HFFc6 (cell line): ENCODE measurements at places on chromosomes 5 and 9. TPM values are rescaled to one million over a fixed set of nuclear protein-coding genes. Genes with fewer than 3 reads are reported as not detected.
A peak's percentile ranks its signal among the peaks of the same experiment; 100 is the strongest.

Gene GRIA1
- total RNA-seq, result 0.14 and 0.29 TPM in 2 replicates

Gene TENT4A
- total RNA-seq, result 16.8 to 21.6 TPM (median 19.9 TPM) in 3 replicates

Gene PTPN3
- not detected in 3 replicates for total RNA-seq

Gene BARX1
- not detected in 3 replicates for total RNA-seq

Gene ANKS6
- 12.3 and 15.2 TPM in 2 replicates for total RNA-seq

Gene ACOT12
- total RNA-seq, result not detected in 3 replicates

Gene PAIP2
- 56.4 and 59.6 TPM in 2 replicates for total RNA-seq

Gene ENTREP1
- not detected in 3 replicates for total RNA-seq

Gene NUTM2G
- total RNA-seq, result not detected in 3 replicates

Gene RABL6
- total RNA-seq, result 75.1 to 87.7 TPM (median 83.0 TPM) in 3 replicates

Gene CCL27
- 0.32 TPM in 1 of 3 replicates, not detected in the others for total RNA-seq

Gene CCDC187
- total RNA-seq, result not detected in 3 replicates

Gene GRM6
- total RNA-seq, result not detected in 3 replicates

DNA sequence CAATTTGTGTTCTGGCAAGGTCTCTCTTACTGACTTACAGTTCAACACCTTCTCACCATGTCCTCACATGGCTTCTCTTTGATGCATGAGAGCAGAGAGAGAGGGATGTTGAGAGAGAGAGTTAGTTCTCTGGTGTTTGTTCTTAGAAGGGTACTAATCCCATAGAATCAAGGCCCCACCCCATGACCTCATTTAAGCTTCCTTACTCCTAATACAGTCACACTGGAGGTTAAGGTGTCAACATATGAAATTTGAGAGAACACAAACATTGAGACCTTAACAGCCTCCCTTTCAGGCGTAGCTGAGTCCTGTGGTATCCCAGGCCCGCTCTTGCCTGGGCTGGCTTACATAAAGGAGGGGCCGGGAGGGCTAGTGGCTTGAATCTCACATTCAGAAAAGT, 10.6 kb upstream of the SEMA6A start:
- H3K36me3 ChIP-seq, result no peaks in the 10 kb centered on the region
- H3K27ac ChIP-seq, result no peak overlapping the region
- H3K4me1 ChIP-seq, result no peaks in the 10 kb centered on the region
- DNase-seq, result no peak

- H3K4me3 ChIP-seq, result no peak overlapping the region
- H3K27me3 ChIP-seq, result peaks cover 2% of the 10 kb centered on the region
- H3K4me1 ChIP-seq, result peaks cover 85% of the 10 kb centered on the region
- peak overlapping the region; percentile 92; the same call in 1 of the 2 replicates for H3K27ac ChIP-seq
- H3K36me3 ChIP-seq, result peaks cover 10% of the 10 kb centered on the region; the same call in 1 of the 2 replicates
Observed at GRCh38 chr9:131675437-131676022, 64.3 kb downstream of the RAPGEF1 start.

DNA sequence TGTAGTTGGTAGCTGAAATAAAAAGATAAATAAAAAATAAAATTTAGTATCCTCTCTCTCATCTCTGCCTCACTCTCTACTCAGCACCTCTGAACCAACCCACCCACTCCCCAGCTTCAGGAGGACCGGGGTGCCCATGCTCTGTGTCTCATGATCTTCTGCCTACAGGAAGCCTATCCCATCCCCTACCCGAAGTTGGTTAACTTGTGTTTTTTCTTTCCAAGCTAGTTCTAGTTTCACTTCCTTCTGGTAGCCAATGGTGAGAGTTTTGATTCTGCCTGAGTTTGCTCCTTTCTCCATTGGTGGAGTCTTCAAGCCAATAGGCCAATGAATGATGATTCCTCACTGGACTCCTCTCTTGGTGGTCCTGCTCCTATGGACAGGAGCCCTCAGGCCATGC, 32.1 kb downstream of the SNX24 start:
- peaks cover 1% of the 10 kb centered on the region; the same call in 1 of the 2 replicates for H3K27me3 ChIP-seq
- H3K27ac ChIP-seq, result no peak overlapping the region
- DNase-seq, result no peak
- no peak overlapping the region for H3K4me3 ChIP-seq
- peaks cover 22% of the 10 kb centered on the region for H3K4me1 ChIP-seq
- H3K36me3 ChIP-seq, result peaks cover 7% of the 10 kb centered on the region; the same call in 1 of the 2 replicates

- no peak overlapping the region for H3K4me3 ChIP-seq
- H3K27ac ChIP-seq, result no peak overlapping the region
- H3K4me1 ChIP-seq, result no peaks in the 10 kb centered on the region
- H3K36me3 ChIP-seq, result no peaks in the 10 kb centered on the region
- no peak for DNase-seq
Observed at GRCh38 chr5:52013523-52013922, 630.3 kb downstream of the ISL1 start.

DNA sequence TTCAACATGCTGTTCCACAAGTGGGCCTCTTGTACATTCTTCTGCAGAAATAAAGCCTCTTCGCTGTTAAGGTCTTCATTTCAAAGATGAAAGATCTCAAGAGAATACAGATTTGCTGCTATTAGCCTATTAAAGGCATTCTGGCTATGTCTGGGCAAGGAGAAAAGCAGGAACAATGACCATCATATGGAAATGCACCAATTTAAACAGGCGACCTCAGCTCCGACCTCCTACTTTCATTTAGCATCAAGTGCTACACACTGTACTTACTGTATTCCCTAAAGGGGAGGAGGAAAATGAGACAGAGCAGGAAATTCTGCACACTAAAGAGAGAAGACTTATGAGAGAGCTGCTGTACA, 64.8 kb downstream of the HABP4 start:
- no peaks in the 10 kb centered on the region; the same call in 1 of the 2 replicates for H3K27me3 ChIP-seq
- H3K4me1 ChIP-seq, result peaks cover 42% of the 10 kb centered on the region
- H3K4me3 ChIP-seq, result peak overlapping the region; percentile 66
- H3K27ac ChIP-seq, result peak overlapping the region; percentile 81
- no peak for DNase-seq

DNA sequence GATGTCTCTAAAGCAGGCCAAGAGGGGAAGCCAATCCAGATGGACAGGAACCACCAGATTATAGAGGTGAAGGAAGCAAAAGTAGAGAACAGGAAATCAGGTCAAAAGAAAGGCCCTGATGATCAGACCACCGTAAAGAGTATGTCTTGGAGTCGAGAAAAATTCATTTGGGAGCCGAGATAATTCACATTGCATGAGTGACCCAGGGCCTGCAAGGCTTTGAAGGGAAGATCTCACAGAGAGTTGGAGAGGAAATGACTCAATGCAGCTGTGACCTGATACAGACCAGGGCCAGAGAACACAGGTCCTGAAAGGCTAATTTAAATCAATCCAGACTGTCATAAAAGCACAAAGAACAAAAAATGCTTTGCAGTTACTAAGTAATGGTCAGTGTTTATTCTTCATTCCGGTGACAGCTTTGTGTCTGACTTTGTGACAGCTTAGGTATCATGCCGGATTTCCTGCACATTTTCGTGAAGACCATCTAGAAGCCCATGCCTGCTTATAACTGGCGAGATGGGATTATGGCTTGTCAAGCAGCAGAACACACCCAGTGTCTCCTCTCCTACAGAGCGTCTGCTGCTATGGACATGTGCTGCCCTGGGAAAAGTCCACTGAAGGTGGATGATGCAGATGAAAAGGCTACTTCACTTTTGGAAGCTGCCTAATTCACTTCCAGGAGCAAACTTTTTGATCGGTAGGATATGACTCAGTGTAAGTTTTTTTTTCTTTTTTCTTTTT, 5.8 kb upstream of the ACTBL2 start:
- DNase-seq, result peak; percentile 50
- H3K27ac ChIP-seq, result peak overlapping the region; percentile 88
- H3K4me3 ChIP-seq, result peak overlapping the region; percentile 15; the same call in 1 of the 2 replicates
- H3K27me3 ChIP-seq, result no peaks in the 10 kb centered on the region
- H3K36me3 ChIP-seq, result 0 out of 2 replicates have a peak, but pooled peaks cover 4% of the 10 kb centered on the region
- peaks cover 41% of the 10 kb centered on the region for H3K4me1 ChIP-seq

DNA sequence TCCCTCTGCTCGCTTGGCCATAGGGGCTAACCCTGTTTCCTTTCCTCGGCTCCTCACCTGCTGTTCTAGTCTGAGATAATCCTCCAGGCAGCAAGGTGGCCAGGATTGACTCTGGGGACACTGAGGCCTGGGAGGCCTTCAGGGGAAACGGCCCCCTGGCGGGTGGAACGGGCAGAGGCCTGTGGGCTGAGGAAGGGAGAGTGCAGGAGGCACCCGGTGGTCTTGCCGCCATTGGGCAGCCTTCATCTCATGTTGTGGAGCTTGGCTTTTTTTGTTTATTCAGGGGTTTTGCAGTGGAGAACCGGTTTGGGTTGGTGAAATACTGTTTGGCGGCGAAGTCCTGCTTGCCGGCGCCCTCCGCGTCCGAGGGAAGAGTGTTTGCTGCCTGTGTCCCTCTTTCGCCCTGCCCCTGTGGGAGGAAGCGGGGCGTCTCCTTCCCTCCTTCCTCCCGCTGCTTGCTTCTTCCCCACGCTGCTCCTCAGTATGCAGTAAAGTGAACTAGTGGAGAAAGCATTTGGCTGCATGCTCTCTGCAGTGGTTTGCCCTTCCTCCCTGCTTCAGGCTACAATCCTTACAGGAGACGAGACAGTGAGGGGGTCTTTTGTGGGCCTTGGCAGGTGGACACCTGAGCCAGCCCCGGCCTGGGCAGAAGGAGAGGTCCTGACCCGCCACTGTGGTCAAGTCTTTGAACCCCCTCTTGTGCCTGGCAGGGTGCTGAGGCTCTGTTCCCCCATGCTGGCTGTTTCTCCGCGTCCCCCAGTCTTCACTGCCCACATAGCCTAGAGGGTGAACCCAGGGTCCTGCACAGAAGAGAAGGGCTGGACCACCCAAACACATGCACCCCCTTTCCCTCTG, 30.8 kb upstream of the PRDM12 start:
- no peak overlapping the region for H3K4me3 ChIP-seq
- H3K4me1 ChIP-seq, result no peaks in the 10 kb centered on the region
- no peak for DNase-seq
- peaks cover 16% of the 10 kb centered on the region for H3K36me3 ChIP-seq
- H3K27me3 ChIP-seq, result peaks cover 3% of the 10 kb centered on the region; the same call in 1 of the 2 replicates

GRCh38 chr5:154949781-154950180, 8.9 kb downstream of the MRPL22 start:
- no peak overlapping the region for H3K4me3 ChIP-seq
- H3K4me1 ChIP-seq, result peaks cover 11% of the 10 kb centered on the region; the same call in 1 of the 2 replicates
- H3K36me3 ChIP-seq, result no peaks in the 10 kb centered on the region
- DNase-seq, result no peak
- no peak overlapping the region for H3K27ac ChIP-seq

GRCh38 chr5:89981878-89982773, 427.4 kb downstream of the CETN3 start:
- no peaks in the 10 kb centered on the region for H3K4me1 ChIP-seq
- no peak overlapping the region for H3K27ac ChIP-seq
- no peak overlapping the region for H3K4me3 ChIP-seq
- no peak for DNase-seq
- H3K36me3 ChIP-seq, result no peaks in the 10 kb centered on the region
- no peaks in the 10 kb centered on the region; the same call in 1 of the 2 replicates for H3K27me3 ChIP-seq

DNA sequence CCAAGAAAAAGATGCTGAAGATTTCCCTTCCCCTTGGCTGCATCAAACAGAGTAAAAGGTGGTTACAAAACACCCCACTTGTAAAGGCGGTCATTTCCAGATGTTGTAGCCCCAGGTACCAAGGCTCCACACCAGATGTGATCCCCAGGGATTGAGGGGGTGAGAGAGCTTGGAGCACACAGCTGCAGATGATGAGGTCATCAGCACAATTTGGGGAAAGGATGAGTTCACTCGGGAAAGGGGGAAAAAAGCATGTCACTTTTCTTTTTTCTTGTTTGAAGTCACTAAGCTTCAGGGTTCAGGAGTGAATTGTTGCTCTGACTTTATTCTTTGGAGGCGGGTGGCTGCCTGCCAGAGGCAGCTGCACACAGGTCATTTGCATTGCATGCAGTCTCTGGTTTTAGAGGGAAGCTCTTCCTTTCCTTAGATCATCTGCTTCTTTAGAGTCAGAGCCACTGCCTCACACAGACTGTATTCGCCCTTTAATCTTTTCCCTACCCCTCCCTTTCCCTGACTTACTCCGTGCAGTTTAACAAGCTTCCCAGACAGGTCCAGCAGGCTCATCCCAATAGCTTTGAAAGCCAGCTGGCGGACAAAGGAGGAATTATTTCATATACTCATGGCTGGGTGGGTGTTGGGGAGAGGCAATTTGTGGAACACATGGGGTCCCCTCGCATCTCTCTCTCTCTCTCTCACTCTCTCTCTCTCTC, 409.3 kb upstream of the SLC24A2 start:
- no peak overlapping the region for H3K27ac ChIP-seq
- no peaks in the 10 kb centered on the region for H3K36me3 ChIP-seq
- H3K4me1 ChIP-seq, result no peaks in the 10 kb centered on the region
- DNase-seq, result no peak
- H3K4me3 ChIP-seq, result no peak overlapping the region

- no peaks in the 10 kb centered on the region for H3K4me1 ChIP-seq
- no peaks in the 10 kb centered on the region for H3K36me3 ChIP-seq
- H3K27me3 ChIP-seq, result no peaks in the 10 kb centered on the region
- H3K27ac ChIP-seq, result no peak overlapping the region
Observed at GRCh38 chr5:104355350-104355749, 792.8 kb upstream of the NUDT12 start.

DNA sequence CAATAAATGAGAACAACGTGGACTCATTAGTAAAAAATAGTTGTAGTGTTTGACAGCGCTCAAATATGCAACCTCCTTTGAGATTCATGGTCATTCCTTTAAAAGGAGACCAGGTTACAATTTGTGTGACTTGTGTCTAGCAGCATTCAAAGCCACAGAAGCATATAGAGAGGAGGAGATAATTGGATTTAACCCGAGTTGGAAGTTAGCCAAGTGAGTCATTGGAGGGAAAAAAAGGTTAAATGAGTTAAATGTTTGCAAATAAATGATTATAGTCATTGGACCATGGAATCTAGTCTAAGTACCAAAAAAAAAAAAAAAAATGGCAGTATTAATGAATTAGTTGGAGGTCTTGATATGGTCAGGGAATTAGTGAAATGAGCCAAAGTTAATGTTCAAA, 90.9 kb downstream of the ITGA1 start:
- no peaks in the 10 kb centered on the region; the same call in 1 of the 2 replicates for H3K27me3 ChIP-seq
- peaks cover 54% of the 10 kb centered on the region for H3K36me3 ChIP-seq
- peaks cover 36% of the 10 kb centered on the region for H3K4me1 ChIP-seq
- no peak overlapping the region for H3K4me3 ChIP-seq

- no peak overlapping the region for H3K4me3 ChIP-seq
- no peak for DNase-seq
- peaks cover 23% of the 10 kb centered on the region for H3K27me3 ChIP-seq
- no peaks in the 10 kb centered on the region for H3K36me3 ChIP-seq
Observed at GRCh38 chr9:101438523-101438922, 2.9 kb upstream of the ALDOB start.

DNA sequence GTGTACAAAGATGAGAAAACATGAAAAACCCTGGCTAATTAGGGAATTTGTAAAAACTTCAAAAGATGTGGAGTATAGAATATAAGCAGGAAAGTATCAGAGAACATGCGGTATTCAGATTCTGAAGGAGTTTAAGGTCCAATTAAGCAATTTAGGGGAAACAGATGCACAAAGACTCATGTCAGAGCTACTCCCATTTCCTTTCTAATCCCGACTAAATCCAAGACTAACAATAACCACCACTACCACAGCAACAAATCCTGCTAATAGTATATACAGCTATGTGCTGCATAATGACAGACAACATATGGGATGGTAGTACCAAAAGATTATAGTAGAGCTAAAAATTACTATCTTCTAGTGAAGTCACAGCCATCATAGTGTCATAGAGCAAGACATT, 102.1 kb downstream of the LURAP1L start:
- no peak overlapping the region for H3K4me3 ChIP-seq
- H3K36me3 ChIP-seq, result no peaks in the 10 kb centered on the region
- no peaks in the 10 kb centered on the region for H3K27me3 ChIP-seq
- H3K4me1 ChIP-seq, result peaks cover 21% of the 10 kb centered on the region
- no peak for DNase-seq

- no peak for DNase-seq
- peaks cover 35% of the 10 kb centered on the region for H3K4me1 ChIP-seq
- H3K36me3 ChIP-seq, result no peaks in the 10 kb centered on the region
- no peak overlapping the region for H3K27ac ChIP-seq
- H3K4me3 ChIP-seq, result no peak overlapping the region
Observed at GRCh38 chr5:159788835-159789331, 127.4 kb upstream of the ADRA1B start.

- no peaks in the 10 kb centered on the region for H3K27me3 ChIP-seq
- H3K36me3 ChIP-seq, result peaks cover 5% of the 10 kb centered on the region; the same call in 1 of the 2 replicates
- H3K4me3 ChIP-seq, result no peak overlapping the region
- DNase-seq, result no peak
Observed at GRCh38 chr5:142506046-142506445, 179.8 kb downstream of the FGF1 start.
